Progenitor cell of endocrine pancreas (in vitro differentiated cells): ENCODE measurements at places on chromosomes 16 and 17. TPM values are rescaled to one million over a fixed set of nuclear protein-coding genes. Genes with fewer than 3 reads are reported as not detected.

- peaks cover 54% of the 10 kb centered on the region for H3K27me3 ChIP-seq
- peaks cover 14% of the 10 kb centered on the region for H3K4me1 ChIP-seq
- no peaks in the 10 kb centered on the region for H3K36me3 ChIP-seq
- H3K27ac ChIP-seq: no peak overlapping the region
Measured at GRCh38 chr17:45428931-45429338, 3.7 kb downstream of the ARHGAP27 start.

Gene RHBDF2
- total RNA-seq: 11.8 and 12.1 TPM in 2 replicates

GRCh38 chr17:72388765-72389473 is 268.1 kb downstream of the SOX9 start:
- no peak overlapping the region for H3K4me3 ChIP-seq
- peaks cover 6% of the 10 kb centered on the region for H3K27me3 ChIP-seq
- no peaks in the 10 kb centered on the region for H3K36me3 ChIP-seq
- H3K27ac ChIP-seq: no peak overlapping the region
- peaks cover 25% of the 10 kb centered on the region for H3K4me1 ChIP-seq

Gene CDRT15L2
- not detected in 2 replicates for total RNA-seq

Gene NKD1
- 2.8 and 3.0 TPM in 2 replicates for total RNA-seq

GRCh38 chr17:57935833-57936807 is 19.1 kb downstream of the CUEDC1 start:
- DNase-seq: no peak
- H3K27ac ChIP-seq: peak overlapping the region; percentile 99
- no peaks in the 10 kb centered on the region for H3K36me3 ChIP-seq
- no peak overlapping the region for H3K4me3 ChIP-seq
- H3K4me1 ChIP-seq: peaks cover 36% of the 10 kb centered on the region

- no peak for DNase-seq
- H3K36me3 ChIP-seq: no peaks in the 10 kb centered on the region
- H3K27me3 ChIP-seq: peaks cover 2% of the 10 kb centered on the region
- no peak overlapping the region for H3K4me3 ChIP-seq
Measured at GRCh38 chr17:38544175-38544838, 61.4 kb downstream of the SRCIN1 start.

DNA sequence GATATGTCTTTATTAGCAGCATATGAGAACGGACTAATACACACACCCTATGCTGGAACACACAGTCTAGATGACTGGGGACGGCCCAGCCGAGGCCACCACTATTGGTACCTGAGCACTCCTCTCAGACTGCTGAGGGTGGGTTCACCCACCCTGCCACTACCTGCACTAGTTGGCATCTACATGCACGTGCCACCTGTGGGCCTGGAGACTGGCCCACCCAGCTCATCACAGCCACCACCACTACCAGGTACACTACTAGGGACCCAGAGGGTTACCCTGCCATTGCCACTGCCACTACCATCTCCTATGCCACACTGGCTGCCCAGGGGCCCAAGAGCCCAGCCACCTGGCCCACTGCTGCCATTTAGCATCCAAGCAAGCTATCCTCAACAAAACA is 32.5 kb downstream of the MEAK7 start:
- H3K4me3 ChIP-seq: no peak overlapping the region
- peaks cover 42% of the 10 kb centered on the region for H3K36me3 ChIP-seq
- DNase-seq: no peak
- H3K4me1 ChIP-seq: peaks cover 7% of the 10 kb centered on the region
- no peak overlapping the region for H3K27ac ChIP-seq
- no peaks in the 10 kb centered on the region for H3K27me3 ChIP-seq

DNA sequence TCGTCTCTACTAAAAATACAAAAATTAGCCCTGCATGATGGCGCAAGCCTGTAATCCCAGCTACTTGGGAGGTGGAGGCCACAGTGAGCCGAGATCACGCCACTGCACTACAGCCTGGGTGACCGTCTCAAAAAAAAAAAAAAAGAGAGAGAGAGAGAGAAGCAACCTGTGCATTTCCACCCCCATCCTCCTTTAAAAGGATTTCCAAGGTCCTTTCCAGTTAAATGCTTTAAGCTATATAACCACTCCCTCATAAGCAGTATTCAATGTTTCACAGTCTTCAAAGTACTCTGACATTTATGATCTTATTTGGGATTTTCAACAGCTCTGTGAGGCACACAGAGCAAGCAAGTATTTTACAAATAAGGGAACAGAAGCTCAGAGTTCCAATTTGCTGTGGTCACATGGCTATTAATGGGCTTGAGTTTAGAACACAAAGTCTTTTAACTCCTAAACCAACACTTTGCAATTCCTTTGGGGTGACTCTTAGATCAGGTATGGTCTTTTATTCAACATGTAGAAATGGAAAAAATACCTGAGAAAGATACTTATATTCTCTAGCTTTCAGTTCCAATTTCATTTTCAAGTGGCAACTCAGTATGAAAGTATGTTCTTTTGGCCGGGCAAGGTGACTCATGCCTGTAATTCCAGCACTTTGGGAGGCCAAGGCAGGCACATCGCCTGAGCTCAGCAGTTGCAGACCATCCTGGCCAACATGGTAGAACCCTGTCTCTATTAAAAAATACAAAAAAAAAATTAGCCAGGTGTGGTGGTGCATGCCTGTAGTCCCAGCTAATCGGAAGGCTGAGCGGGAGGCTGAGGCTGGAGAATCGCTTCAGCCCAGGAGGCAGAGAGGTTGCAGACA is 31.3 kb downstream of the SPOP start:
- no peak overlapping the region for H3K4me3 ChIP-seq
- H3K27me3 ChIP-seq: no peaks in the 10 kb centered on the region
- peaks cover 6% of the 10 kb centered on the region for H3K4me1 ChIP-seq
- H3K27ac ChIP-seq: peak overlapping the region; percentile 49

- no peaks in the 10 kb centered on the region for H3K36me3 ChIP-seq
- H3K4me3 ChIP-seq: no peak overlapping the region
- no peak for DNase-seq
- no peaks in the 10 kb centered on the region for H3K4me1 ChIP-seq
Measured at GRCh38 chr16:65884018-65884417, 482.5 kb upstream of the CDH5 start.

DNA sequence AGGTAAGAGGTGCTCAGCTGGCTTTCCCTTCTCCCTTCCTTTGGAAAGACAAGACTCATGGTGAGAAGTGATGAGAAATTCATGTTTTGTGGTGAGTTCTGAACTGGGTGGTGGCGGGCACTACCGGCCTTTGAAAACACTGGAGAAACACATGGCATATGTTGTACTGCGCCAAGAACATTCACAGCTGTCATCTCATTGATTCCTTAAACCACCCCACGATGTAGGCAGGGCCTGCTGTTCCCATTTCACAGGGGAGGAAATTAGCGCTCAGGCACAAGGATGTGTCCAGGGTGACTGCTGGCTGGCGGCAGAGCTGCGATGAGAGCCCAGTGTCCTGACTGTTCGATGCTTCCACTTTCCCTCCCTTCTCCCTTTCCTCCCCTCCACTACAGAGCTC is 1.6 kb upstream of the DOC2B start:
- H3K27me3 ChIP-seq: peaks cover 70% of the 10 kb centered on the region
- DNase-seq: no peak
- H3K27ac ChIP-seq: no peak overlapping the region
- peaks cover 3% of the 10 kb centered on the region for H3K4me1 ChIP-seq
- H3K4me3 ChIP-seq: no peak overlapping the region
- no peaks in the 10 kb centered on the region for H3K36me3 ChIP-seq

Gene CLDN6
- 563 and 578 TPM in 2 replicates for total RNA-seq

GRCh38 chr16:83137894-83138293 is 511.1 kb downstream of the CDH13 start:
- peaks cover 29% of the 10 kb centered on the region for H3K4me1 ChIP-seq
- H3K36me3 ChIP-seq: no peaks in the 10 kb centered on the region
- no peak for DNase-seq

- H3K36me3 ChIP-seq: no peaks in the 10 kb centered on the region
- peaks cover 26% of the 10 kb centered on the region for H3K27me3 ChIP-seq
- DNase-seq: peak; percentile 53
- no peaks in the 10 kb centered on the region for H3K4me1 ChIP-seq
- no peak overlapping the region for H3K27ac ChIP-seq
- no peak overlapping the region for H3K4me3 ChIP-seq
Measured at GRCh38 chr17:41496803-41497484, 7.2 kb upstream of the KRT36 start.

GRCh38 chr17:32819035-32819434 is 57.9 kb downstream of the MYO1D start:
- H3K4me1 ChIP-seq: peaks cover 7% of the 10 kb centered on the region
- H3K4me3 ChIP-seq: no peak overlapping the region
- H3K36me3 ChIP-seq: no peaks in the 10 kb centered on the region
- H3K27ac ChIP-seq: no peak overlapping the region

GRCh38 chr16:19354371-19354770 is 63.3 kb upstream of the TMC5 start:
- no peaks in the 10 kb centered on the region for H3K27me3 ChIP-seq
- H3K4me1 ChIP-seq: no peaks in the 10 kb centered on the region
- DNase-seq: no peak
- H3K4me3 ChIP-seq: no peak overlapping the region
- H3K36me3 ChIP-seq: no peaks in the 10 kb centered on the region

Gene DNAAF8
- total RNA-seq: 1.1 TPM in 2 replicates

Gene LRRC36
- 1.6 and 2.3 TPM in 2 replicates for total RNA-seq

- H3K36me3 ChIP-seq: no peaks in the 10 kb centered on the region
- no peak for DNase-seq
- no peak overlapping the region for H3K4me3 ChIP-seq
- H3K27ac ChIP-seq: no peak overlapping the region
- no peaks in the 10 kb centered on the region for H3K4me1 ChIP-seq
Measured at GRCh38 chr16:11824362-11824761, 27.0 kb downstream of the RSL1D1 start.

- no peak overlapping the region for H3K27ac ChIP-seq
- H3K4me1 ChIP-seq: peaks cover 3% of the 10 kb centered on the region
- H3K36me3 ChIP-seq: no peaks in the 10 kb centered on the region
- peaks cover 3% of the 10 kb centered on the region for H3K27me3 ChIP-seq
- H3K4me3 ChIP-seq: no peak overlapping the region
Measured at GRCh38 chr17:71387456-71387855, 733.4 kb upstream of the SOX9 start.

GRCh38 chr16:77113835-77114234 is 77.2 kb upstream of the MON1B start:
- H3K27me3 ChIP-seq: no peaks in the 10 kb centered on the region
- H3K27ac ChIP-seq: no peak overlapping the region
- no peak overlapping the region for H3K4me3 ChIP-seq
- DNase-seq: no peak
- no peaks in the 10 kb centered on the region for H3K36me3 ChIP-seq

GRCh38 chr17:27651411-27652345 is 20.7 kb downstream of the LGALS9 start:
- no peaks in the 10 kb centered on the region for H3K36me3 ChIP-seq
- H3K4me1 ChIP-seq: peaks cover 2% of the 10 kb centered on the region
- H3K27me3 ChIP-seq: peaks cover 17% of the 10 kb centered on the region
- peak; percentile 53 for DNase-seq

Gene RAB26
- 20.4 and 23.3 TPM in 2 replicates for total RNA-seq

DNA sequence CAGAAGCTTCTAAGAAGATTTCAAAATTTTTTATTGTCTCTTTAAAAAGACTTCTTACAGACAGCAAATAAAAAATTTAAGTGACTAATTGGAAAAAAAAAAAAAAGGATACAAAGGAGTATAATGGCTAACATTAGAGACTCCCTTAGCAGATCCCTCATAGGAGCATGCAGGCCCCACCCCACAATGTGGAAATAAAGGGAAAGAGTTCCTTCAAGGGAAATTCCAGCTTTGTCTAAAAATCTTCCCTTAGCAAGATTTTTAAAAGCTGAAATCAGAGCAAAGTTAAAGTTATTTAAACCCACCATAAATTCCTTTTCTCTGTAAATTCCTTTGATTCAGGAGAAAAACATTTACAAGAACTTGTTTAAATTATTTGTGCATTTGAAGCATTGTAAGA is 32.5 kb upstream of the NOS2 start:
- DNase-seq: no peak
- H3K4me1 ChIP-seq: peaks cover 5% of the 10 kb centered on the region
- H3K27me3 ChIP-seq: peaks cover 6% of the 10 kb centered on the region
- no peak overlapping the region for H3K27ac ChIP-seq
